ENCODE measurements at places on chromosomes 12 and 14. TPM values are rescaled to one million over a fixed set of nuclear protein-coding genes. Genes with fewer than 3 reads are reported as not detected.

KRT78 gene
- not detected for total RNA-seq

SSPN gene
- total RNA-seq, result 75.9 TPM

DNA sequence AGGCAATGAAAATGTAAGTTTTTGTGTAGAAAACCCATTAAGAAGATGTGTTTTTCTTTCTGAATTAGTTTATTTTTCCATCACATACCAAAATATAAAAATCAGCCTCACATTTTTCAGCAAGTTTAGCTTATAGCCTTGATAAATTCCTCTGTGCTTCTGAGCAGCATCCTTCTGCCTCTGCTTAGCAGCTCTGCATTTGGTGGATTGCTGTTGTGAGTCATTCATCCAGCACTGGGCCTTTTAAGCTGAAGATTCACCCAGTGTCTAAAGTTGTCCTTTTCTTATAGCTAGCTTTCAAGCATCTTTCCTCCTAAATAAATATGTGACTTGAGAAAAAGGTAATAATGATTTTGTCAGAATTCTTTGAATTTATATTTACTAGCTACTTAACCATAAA is 206.1 kb downstream of the PCNX1 start:
- DNase-seq, result no peak

DNA sequence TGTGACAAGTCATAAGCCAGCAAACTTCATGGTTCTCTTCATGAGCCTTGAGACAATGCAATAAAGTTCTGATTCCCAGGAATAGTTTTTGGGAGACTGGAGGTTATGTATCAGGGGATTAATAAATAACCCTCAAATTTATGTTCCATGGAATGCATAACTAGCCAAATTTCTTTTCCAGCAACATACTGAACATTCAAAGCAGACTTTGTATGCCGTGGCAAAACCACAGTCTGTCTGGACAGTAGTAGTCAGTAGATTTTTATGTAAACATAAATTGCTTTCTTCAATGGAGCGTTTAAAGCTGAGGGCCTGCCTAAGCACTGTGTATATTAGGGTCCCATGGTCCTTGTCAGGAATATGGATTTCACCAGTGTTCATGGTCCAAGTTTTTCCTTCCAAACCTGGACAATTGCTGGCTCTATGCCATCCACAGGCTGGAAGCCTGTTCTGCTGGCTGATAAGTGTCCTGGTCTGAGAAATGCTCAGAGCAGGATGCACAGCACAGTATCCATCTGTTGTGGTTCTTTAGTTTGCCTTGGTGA is 144.9 kb downstream of the SRGAP1 start:
- DNase-seq, result peak; percentile 31

GRCh38 chr14:92613008-92613658 is 99.6 kb downstream of the RIN3 start:
- no peak for DNase-seq

DNA sequence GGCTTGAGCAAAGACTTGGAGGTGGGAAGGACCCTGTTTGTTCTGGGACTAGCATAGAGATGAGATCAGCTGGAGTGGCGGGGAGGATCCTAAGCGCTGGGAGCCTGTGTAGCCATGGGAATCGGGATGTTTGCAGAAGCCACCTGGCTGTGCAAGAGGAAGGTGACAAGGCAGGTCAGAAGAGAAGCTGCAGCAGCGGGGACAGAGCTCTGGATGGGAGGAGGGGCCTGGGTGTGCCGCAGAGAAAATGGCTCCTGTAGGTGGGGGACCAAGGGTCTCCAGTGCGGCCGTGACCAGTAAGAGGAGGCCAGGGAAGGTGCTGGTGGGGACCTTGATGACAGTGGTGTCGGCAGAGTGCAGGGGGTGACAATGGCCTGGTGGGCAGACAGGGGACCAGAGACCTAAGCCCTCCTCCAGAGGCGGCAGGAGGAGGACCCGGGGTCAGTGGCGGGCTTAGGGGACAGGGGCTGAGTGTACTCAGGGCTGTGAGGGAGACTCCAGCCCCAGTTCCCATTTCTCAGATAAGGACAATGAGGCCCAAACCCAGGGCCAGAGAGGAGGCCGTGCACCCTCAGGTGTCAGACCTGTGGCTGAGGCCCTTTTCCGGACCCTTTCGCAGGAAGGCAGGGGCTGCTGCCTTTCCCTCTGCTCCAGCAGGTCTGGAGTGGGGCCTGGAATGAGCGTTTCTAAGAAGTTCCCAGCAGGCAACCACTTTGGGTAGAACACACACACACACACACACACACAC is 206.6 kb upstream of the RTL1 start:
- no peak for DNase-seq

DNA sequence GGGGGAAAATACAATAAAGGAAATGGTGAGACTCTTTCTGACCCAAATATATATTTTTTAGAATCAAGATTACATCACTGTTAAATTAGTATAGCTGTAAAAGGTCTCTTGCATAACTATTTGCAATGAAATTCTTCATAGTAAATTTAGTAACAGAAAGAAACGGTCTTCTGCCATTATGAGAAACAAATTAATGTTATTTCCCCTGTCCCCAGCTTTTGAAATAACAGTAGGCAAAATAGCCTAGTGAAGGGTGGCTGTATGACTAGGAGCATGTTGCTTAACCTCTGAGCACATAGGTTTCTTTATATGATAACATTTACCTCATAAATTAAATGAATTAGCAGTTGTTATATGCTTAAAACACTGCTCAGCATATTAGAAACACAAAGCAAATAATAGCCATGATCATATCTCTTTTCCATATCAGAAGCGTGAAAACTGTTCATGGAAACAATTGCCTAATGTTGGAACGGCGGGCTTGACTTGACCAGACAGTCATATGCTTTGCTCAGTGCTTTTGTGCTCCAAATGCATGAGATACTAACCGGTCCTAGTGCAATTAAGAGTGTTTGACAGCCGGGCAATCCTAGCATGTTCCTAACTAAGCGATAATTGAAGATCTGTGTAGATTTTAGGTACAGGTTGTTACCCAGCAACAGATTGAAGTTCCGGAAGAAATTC is 24.0 kb downstream of the BHLHE41 start:
- DNase-seq, result no peak

DNA sequence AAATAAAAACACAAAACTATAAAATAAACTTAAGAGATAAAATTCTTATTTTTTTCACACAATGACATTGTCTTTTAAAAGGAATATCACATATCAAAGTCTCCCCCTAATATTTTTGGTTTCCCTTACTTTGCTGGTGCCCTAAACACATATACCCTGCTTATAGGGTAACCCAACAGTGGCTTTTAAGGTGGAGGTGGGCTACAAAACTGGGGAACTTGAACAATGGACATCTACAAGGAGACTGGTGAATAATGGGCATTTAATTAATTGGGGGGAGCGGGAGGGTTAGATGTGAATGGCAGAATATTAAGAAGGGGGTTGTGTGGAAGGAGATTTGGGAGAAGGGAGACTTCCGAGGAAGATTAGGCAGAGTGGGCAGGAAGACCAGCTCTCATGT is 9.6 kb downstream of the B4GALNT1 start:
- no peak for DNase-seq

DNA sequence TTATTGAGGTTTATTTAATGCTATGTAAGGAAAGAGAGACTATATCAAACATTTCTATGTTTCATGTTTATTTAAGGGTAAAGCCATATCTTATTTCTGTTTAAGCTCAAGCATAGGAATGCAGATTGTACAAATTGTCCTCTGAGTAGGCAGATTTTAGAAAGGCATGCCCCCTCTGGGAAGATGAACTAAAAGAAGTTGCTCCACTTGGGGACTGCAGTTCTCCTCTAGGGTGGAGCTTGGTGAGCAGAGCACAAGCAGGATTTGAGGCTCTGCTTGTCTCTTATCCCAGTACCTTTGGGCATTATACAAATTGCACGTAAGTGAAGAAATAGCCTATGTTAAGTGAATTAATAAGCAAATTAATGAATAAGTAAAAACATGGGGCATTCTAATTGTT is 96.2 kb upstream of the PDE3A start:
- no peak for DNase-seq

- no peak for DNase-seq
Observed at GRCh38 chr14:58131386-58131785, 20.6 kb downstream of the ARMH4 start.

- no peak for DNase-seq
Observed at GRCh38 chr14:92585981-92586937, 72.7 kb downstream of the RIN3 start.

- no peak for DNase-seq
Observed at GRCh38 chr12:102513739-102514138, 33.4 kb upstream of the IGF1 start.

DNA sequence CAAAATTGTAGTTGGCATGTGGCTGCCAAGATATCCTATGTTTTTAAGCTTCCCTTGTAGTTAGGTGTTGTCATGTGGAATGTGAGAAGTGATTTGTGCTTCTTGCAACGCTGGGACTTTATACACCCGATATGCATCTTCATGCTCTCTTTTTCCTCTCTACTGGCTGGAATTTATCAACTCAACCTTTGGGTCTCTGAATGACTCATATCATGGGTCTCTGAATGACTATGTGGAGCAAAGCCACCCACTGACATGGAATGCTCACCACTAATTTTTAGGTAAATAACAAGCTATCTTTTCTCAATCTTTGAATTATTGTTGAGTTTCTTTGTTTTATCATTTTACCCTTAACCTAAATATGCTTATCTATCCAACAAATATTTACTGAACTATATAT is 144.6 kb downstream of the ATP23 start:
- no peak for DNase-seq

- DNase-seq, result no peak
Observed at GRCh38 chr12:54004063-54004840, 4.3 kb downstream of the HOXC9 start.

- DNase-seq, result no peak
Observed at GRCh38 chr12:1544996-1545700, 49.2 kb downstream of the FBXL14 start.

DNA sequence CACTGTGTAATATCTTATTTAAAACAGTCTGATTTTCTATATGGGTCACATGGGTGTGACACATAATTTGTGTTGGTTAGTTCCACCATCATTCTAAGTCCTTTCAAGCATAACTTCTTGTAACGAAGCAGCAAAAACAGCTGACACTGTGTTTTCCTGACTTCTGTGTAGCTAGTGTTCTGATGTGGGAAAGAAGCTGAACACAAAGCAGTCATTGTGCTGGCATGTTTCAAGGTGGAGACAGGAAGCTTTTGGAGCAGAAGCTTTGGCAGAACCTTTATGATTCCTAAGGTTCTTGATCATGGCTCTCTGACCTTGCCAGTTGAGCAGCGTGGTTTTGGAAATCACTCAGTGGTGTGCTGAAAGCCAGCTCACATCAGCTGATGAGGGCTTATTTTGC is 351.7 kb upstream of the MDGA2 start:
- DNase-seq, result no peak
